ENCODE measurements at places on chromosomes 6 and 20.

- DNase-seq, result no peak
Measured at GRCh38 chr20:33883164-33883563, 72.0 kb downstream of the CHMP4B start.

DNA sequence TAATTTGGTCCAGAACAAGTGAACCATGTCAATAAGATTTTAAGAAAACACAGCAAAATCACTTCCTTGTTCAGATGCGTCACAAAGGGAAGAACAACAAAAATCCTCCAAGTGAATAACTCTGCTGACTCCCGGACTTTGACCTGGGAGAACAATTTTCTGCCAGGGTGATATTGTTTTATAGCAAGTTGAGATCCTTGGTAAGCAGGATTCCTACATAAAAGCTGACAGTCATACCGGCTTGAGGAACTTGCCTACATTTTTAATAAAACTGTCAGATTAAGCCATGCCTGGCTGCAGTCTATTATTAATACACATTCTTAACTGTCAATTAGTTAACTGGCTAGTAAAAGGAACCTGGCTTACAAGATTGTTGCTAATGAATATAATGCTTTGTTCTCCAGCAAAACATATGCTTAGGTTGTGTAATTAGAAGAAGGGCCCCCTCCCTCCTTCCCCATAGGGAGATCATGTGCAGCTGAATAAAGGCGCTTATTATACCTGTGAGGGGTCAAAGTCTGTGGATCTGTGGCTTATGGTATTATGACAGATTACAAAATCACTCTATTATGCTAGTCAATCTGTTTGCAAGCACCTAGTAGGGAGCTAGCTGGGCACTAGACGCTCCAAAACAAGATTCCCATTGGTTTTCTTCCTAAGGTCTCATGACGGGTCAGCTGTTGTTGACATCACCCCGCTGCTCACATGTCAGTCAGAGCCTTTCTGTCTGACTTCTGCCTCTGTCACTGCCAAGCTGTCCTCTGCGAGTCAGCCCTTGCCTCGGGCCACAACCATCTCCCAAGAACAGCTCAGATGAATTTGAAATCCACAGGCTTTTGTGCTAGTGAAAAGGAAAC, 44.6 kb upstream of the SEC63 start:
- DNase-seq, result no peak

DNA sequence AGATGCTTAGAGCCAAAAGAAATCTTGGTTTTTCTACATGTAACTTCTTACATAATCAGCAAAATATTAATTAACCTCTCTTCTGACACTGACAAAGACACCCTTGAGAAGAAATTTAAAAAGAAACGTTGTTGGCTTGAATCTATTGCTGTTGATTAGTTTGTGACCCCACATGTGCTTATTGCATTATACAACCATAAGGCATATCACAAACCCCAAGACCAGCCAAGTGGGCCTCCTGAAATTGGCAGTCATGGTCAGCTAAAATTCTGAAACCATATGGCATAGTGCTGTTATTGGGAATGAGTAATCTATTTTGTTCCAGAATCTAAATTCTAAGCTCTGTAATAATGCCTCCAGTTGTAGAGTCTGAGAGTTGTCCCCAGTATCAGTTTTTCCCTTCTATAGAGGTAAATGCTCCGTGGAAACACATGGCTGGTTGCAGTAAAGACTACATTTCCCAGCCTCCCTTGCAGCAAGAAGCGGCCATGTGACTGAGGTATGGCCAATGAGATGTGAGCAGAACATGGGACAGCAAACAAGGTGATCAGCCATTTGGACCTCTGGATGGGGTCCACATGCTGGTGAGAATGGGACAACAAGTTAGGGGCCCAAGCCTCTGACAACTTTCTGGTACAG, 42.3 kb upstream of the PTPN1 start:
- peak; percentile 56 for DNase-seq

GRCh38 chr20:19049514-19049913, 162.9 kb upstream of the SLC24A3 start:
- DNase-seq, result no peak

DNA sequence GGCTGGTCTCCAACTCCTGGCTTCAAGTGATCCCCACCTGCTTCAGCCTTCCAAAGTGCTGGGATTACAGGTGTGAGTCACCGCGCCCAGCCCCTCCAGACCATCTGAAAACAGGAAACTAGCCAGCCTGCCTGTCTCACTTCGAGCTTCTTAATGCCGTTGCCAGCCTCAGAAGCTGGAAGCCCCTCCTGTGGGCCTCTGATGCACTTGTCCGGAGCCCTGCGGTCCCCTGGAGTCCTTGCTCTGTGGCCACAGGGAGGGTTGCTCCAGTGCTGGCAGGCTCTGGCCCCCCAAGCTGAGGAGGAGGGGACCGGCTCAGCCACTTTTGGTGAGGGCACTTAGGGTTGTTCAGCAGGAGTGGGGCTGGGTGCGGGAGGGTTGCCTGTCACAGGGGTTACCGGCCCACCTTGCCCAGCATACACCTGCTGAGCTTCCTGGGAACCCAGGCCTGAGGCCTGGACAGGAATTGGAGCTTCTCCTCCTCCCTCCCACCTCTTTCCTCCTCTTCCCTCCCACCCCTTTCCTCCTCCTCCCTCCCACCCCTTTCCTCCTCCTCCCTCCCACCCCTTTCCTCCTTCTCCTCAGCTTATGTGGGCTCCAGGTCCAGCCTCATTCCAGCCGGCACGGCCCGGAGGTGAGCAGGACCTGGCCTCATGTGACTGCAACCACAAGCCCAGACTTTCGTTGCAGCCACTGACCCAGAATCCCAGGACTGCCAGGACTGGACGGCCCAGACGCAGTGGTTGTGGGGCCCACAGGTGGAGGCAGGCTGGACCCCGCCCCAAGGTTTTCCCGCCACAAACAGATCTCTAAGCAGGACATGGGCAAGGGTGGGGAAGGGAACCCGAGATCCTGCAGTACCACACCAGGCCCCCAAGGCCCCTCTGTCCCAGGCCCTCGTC, 9.4 kb upstream of the BIRC7 start:
- no peak for DNase-seq

GRCh38 chr20:20003031-20003954, 13.9 kb upstream of the NAA20 start:
- DNase-seq, result peak; percentile 6

DNA sequence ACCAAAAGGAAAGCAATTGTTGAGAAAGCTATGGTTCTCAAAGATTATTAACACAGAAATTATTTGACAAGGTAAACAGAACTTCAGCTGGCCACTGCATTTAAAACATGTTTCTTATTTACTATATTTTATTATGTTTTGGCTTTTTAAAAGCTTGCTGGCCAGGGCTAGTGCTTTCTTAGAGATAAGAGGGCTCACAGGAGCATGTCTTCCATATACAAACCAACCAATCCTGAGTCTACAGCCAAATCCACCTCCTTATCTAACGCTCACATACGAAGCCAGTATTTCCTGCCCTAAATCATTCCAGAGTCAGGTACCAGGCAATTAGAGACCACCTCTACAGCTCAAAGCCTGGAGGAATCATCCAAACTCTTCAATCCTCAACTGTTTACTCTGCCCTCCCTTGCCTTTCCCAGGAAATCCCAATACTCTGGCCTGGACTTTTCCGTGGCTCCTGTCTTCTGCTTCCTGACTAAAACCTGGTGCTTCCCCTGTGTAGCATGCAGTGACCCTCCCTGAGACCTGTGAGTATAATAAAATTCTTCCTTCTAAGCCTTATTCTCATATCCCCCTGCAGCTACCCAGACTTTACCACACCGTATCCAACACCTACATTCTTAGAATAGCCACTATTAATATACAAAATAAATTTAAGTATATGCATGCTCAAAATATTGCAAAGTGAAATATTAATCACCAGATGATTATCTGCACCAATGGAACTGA, 33.2 kb downstream of the RANBP9 start:
- no peak for DNase-seq

DNA sequence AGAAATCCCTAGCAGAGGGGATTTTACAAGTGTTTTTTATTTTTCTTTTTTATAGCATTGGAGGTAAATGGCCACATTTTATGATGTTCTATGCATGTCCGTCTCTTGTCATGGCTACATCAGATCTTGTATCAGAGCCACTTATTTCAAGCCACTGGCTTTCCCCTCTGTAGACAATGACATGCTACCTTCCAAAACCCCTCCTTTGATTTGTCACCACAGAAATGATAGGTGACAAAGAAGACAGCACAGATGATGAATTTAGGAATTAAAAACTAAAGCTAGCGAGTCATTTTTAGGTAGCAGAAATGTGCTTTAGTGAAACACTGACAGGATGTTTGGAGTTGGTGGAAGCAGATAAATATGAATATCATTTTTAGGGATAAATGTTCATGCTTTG, 20.8 kb downstream of the PLCB1 start:
- DNase-seq, result no peak

DNA sequence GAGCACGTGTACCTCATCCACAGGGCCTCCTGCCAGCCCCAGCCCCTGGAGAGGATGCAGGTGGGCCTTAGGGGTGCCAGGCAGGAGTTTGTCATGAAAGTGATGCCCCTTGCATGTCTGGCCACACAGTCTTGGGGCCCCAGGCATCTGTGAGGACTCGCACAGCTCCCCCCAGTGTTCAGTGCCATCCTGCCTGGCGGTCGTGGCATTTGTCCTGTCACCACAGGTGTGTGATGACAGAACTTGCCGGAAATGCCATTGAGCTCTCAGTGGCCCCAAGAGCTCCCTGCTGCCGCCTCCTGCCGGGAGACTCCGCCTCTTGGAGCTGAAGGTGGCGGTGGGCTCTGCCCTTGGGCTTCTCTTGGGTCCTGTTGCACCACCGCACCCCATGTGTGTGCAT, 30.6 kb upstream of the ADRM1 start:
- no peak for DNase-seq

- DNase-seq, result no peak
Measured at GRCh38 chr20:35708502-35708901, 9.3 kb downstream of the ROMO1 start.

DNA sequence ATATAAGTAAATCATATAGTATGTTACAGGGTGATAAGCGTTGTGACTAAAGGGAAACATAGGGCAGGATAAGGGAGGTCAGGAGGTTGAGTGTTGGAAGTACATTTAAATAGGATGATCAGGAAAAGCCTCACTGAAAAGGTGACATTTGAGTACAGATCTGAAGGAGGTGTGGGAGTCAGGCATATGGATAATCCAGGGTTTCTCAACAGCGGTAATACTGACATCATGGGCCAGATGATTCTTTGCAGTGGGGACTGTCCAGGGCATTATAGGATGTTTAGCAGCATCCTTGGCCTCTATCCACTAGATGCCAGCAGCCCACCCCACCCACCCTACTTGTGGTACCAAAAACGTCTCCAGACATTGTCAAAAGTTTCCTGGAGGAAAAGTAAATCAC, 292.6 kb upstream of the PREP start:
- DNase-seq, result no peak

- DNase-seq, result no peak
Measured at GRCh38 chr6:164023535-164023934, 609.0 kb downstream of the QKI start.

- no peak for DNase-seq
Measured at GRCh38 chr6:4112366-4112765, 23.0 kb downstream of the ECI2 start.

DNA sequence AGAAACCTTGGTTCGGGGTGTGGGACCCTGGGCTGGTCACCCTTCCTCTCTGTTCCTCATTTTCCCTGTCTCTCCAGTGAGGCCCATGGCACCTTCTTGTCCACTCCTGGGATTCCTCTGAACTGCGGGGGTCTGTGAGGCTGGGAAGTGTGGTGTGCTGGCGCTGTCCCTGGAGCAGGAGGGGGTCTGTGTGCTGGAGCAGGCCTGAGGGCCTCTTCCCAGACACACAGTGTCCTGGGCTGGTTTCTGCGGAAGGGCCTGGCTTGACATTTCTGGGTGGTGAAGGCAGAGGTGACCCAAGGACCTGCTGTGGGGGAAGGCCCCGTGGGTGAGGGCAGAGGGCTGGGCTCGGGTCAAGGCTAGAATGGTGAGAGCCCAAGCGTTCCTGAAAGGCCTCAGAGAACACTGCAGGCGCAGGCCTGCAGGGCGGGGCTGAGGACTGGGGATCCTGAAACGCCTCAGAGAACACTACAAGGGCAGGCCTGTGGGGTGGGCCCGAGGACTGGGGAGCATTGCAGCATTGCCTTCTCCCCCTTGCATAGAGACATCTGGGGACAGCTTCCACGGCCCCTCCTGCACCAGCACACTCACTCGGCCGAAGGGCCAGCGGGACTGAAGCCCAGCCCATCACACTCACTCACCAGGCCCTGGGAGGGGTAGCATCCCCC, 10.6 kb upstream of the BAK1 start:
- DNase-seq, result no peak

DNA sequence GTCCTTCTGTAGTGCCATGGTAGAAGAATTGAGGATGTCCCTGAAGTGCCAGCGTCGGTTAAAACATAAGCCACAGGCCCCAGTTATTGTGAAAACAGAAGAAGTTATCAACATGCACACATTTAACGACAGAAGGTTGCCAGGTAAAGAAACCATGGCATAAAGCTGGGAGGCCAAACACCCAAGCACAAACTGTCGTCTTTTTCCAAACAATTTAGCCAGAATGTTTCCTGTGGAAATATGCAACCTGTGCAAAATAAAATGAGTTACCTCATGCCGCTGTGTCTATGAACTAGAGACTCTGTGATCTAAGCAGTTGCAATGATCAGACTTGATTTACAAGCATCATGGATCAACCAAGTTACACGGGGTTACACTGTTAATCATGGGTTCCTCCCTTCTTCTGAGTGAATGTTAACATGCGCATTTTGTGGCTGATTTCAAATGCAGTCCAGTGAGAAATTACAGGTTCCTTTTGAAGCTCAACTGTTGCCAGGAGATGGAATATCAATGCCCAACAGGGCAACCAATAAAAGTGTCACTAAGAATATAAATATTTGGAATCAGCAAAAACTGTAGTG, 674.9 kb downstream of the GRIK2 start:
- no peak for DNase-seq

GRCh38 chr6:42212442-42212841, 5.2 kb downstream of the MRPS10 start:
- DNase-seq, result no peak

GRCh38 chr6:14921170-14921569, 324.7 kb upstream of the JARID2 start:
- DNase-seq, result no peak

- no peak for DNase-seq
Measured at GRCh38 chr20:24663496-24663895, 194.1 kb downstream of the SYNDIG1 start.

- DNase-seq, result no peak
Measured at GRCh38 chr6:37920667-37921066, 101.1 kb downstream of the ZFAND3 start.
